Fibroblast of skin of left biceps (primary cell): ENCODE measurements at places on chromosomes 2 and 18.

DNA sequence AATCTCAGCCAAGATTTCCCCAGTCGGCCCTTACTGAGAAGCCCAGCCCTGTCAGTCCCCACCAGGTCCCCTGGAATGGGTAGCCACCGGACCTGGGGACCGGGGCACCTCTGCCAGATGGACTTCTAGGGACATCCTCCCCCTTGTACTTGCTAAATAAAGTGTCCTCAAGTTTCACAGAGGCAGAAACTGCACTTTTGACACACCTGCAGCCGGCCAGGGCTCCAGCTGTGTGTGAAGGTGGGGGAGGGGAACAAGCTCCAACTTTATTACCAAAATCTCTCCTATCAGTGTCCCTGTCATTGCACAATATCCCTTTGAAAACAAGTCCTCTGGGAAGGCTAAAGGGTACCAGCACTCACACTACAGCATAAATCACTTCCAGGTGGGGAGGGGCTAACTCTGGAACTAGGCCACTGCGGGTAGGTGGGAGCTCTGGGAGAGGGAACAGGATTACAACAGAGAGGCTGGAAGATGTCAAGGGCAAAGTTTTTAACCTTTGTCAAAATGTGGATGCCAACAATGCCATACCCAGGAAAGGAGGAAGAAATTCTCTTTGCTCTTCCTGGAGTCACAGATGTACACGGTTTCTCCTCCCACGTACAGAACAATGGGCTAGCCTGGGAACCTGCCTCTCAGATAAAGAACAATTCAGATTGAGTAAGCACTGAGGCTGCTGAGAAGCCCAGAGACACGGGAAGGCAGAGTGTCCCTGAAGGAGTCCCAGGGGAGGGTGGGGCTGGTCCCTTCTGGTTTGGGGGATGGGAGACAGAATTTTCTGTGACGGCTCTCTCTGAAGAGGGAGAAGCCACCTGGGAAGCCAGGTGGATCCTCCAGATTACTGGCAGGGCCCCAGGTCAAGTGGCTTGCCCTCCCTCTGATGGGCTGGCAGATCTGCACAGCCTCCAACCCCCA is 11.0 kb downstream of the SDC1 start:
- no peak for DNase-seq

DNA sequence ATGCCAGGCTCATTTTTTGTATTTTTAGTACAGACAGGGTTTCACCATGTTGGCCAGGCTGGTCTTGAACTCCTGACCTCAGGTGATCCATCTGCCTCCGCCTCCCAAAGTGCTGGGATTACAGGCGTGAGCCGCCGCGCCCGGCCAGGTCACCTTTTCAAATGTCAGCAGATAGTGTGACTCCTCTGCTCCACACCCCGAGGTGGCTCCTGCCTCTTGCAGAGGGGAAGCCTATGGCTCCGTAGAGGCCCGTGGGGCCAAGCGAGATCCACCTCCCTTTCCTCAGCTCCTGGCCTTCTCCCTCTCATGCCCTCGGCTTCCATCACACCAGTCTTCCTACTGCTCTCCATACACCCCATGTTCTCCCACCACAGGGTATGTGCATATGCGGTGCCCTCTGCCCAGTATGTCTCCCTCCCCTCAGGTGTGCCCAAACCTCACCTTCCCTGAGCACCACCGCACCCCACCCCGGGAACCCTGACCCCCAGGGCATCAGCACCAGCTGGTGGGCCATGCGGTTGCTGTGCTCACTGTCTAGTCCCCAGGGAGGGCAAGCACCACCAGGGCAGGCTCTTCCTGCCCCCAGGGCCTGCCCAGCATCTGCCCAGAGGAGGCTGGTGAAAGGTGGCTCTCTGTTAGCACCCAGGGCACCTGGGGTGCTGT is 10.7 kb downstream of the GPR17 start:
- no peak for DNase-seq

- no peak for DNase-seq
Observed at GRCh38 chr2:177074099-177074710, 138.4 kb upstream of the HNRNPA3 start.

DNA sequence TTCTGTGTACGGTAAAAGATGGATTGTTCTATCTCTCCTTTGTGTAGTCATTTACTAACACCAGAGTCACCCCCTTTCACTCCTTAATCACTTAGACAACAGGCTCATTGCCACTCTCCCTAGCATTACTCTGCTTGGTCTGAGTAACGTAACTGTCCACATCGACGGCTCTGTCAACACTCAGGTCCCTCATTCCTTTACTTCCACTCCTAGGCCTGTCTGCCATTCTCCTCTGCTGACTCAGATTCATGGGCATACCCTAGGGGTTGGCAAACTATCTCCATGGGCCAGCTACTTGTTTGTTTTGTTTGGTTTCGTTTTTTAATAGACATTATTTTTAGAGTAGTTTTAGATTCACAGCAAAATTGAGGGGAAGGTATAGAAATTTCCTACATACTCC is 243.9 kb downstream of the NR4A2 start:
- DNase-seq: no peak

DNA sequence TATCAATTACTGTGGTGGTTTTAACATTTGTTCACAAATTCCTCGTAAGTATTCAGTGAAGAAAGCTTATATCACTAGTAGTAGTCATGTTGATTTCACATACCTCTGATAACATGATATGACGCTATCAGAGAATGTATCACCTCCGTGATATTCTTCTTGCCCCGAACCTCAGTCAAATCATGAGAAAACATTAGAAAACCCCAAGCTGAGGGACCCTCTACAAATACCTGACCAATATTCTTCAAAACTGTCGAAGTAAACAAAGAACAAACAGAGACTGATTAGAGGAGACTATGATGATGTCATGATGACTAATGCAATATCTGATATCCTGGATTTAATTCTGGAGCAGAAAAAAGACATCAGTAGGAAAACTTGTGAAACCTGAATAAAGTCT is 85.6 kb upstream of the SPOPL start:
- no peak for DNase-seq

DNA sequence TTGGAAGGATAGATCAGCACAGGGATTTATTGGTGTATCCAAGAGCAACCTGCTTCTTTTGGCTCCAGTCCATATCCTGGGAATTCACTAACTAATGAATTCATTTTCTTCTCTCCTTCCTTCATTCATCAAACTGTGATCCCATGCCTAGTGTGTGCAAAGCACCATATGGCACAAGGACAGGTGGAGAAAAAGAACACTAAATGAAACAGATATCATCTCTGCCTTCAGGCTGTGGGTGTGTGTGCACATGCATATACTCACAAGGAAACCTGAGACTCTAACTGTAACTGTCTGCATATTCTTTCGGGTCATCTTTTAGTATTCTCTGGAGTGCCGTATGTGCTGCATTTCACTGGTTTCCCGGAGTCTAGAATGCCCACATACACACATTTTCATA is 20.2 kb downstream of the TNP1 start:
- DNase-seq: no peak

DNA sequence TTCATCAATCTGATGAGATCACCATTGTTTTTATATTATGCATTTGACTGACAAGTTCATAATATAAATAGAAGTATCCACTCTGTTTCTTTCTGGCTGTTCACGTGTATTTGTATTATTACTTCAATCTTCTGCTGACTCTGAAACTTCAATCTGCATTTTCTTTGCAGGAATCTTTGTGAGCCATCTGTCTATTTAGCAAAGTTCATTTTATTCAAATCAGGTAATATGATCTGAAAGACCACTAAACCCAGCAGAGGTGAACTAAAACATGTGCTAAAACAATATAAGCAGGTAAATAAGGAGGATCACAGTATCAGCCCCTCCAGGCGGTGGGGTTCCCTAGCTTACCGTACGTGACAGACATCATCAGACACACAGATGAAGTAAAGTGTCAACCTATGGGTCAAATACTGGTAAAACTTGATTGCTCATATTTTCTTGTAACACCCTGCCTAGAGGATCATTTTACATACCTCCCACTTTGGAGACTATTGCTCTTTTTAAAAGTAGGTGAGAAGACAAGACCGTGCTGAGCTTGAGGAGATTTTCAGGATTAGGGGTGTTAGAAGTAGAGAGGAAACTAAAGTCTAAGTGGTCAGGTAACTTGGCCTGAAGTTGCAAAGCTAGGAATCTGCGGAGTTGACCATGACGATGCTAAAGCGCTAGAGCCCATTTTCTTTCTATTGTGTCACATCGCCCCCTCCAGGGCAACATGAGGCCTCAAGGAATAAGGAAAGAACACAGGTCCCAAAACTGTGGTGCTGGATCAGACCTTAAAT is 9.0 kb downstream of the DTNB start:
- DNase-seq: peak; percentile 28

DNA sequence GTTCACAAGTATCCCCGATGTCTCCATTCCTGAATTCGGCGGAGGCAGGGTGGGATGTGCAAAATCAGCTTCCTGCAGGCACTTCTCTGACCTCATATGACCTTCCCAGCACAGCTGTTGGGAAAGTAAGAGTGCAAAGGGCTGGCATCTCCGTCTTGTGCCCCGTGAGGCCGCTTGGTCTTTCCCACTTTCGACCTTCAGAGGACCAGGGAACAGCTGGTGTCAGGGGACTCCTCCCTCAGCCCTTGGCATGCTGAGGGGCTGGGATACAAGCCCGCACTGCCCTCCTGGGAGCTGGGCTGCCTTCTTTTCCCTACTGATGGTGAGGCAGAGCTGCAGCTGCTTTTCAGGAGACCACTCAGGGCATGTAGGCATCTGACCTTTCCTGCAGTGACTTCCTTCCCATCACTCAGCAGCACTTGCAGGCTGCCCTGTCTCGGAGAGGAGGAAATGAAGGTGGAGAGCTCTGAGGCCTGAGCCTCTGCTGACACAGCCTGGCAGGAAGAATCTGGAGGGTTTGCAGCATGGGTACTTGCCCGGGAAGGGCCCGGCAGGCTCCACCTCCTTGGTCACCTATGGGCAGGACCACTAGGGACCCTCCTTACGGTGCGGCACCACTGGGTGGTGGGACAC is 277.2 kb upstream of the HS6ST1 start:
- no peak for DNase-seq

DNA sequence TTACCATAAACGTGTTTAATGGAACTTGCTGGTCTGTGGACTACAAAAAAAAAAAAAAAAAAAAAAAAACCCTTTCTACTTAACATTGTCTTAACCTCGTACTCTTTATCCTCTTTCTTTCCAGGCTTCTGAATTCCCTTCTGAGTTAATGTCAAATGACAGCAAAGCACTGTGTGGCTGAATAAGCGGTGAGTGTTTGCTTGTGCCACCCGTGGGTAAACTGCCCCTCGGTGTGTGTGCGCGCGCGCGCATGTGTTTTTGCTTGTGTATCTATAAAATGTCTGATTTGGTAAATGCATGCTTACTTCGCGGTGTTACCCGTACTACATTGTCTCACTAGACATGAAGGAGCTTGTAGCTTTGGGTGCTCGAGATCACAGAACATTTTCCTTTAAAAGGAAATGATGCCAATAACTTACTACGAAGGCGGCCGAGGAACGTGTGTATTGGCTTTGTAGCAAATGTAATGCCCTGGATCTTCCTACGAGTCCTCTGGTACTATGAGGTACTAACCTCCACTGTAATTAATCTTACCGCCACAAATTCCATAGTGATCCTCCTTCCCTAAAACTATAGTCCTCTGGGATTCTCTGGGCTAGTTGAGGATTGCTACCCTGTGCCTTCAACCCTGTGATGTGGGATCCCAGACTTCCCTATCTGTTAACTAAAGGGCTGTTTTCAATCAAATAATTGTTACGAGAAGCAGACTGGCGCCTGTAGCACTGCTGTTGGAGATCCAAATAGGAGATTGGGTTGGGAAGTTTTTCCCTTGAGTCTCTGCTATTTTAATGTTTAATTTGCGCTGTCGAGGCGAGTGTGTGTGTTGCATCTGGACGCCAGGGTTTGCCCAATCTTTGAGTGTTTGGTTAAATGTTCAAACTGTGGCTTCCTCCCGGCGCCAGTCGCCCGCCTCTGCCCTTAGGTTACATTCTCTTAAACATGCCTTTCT is 1.1 kb downstream of the ID2 start:
- no peak for DNase-seq

GRCh38 chr2:58976375-58977071 is 735.4 kb upstream of the FANCL start:
- no peak for DNase-seq

DNA sequence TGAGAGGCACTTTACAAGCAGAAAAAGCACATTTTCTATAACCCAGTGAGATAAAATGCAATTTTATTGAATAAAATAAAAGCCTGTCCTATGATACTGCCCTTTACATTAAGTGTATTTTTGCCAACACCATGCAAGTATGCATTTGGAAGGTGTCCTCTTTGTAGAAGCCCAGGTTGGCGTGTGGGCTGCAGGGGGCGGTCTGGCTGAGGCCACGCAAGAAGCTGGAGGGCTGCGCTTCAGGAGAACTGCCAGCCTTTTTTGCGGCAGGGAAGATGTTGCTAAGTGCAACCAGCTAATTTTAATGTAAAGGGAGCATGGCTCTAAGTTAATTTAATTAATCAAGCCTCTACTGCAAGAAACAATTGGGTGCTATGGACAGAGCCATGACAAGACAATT is 562.8 kb upstream of the SALL3 start:
- DNase-seq: no peak

DNA sequence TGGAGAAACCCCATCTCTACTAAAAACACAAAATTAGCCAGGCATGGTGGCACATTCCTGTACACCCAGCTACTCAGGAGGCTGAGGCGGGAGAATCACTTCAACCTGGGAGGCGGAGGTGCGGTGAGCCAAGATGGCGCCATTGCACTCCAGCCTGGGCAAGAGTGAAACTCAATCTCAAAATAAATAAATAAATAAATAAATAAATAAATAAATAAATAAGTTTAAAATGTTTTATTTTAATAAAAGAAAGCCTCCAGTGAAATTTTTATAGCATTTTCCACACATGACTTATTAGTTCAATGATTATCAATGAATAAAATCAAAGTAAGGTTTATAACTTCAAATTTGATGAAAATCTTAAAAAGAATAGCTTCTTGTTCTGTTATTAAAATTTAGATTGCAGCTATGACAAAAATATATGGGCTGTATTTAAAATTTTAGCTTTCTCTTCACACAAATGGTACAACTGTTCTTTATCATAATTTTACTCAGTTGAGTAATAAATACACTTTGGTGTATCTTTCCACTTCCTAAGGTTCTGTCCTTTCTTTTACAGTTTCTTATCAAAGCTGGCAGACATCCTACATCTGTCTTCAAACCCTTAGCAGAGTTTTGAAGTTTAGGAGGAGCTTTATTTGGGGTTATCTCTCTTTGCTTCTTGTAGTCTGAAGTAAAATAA is 78.4 kb upstream of the ZSWIM2 start:
- DNase-seq: no peak

GRCh38 chr18:51655327-51655698 is 457.8 kb upstream of the MEX3C start:
- no peak for DNase-seq

- no peak for DNase-seq
Observed at GRCh38 chr2:215681799-215682596, 246.1 kb upstream of the FN1 start.

GRCh38 chr2:74843899-74844298 is 10.0 kb downstream of the HK2 start:
- no peak for DNase-seq

GRCh38 chr2:68188831-68189230 is 31.1 kb downstream of the PNO1 start:
- no peak for DNase-seq
